ENCODE measurements at places on chromosomes 12 and 14. TPM values are rescaled to one million over a fixed set of nuclear protein-coding genes. Genes with fewer than 3 reads are reported as not detected.

DNA sequence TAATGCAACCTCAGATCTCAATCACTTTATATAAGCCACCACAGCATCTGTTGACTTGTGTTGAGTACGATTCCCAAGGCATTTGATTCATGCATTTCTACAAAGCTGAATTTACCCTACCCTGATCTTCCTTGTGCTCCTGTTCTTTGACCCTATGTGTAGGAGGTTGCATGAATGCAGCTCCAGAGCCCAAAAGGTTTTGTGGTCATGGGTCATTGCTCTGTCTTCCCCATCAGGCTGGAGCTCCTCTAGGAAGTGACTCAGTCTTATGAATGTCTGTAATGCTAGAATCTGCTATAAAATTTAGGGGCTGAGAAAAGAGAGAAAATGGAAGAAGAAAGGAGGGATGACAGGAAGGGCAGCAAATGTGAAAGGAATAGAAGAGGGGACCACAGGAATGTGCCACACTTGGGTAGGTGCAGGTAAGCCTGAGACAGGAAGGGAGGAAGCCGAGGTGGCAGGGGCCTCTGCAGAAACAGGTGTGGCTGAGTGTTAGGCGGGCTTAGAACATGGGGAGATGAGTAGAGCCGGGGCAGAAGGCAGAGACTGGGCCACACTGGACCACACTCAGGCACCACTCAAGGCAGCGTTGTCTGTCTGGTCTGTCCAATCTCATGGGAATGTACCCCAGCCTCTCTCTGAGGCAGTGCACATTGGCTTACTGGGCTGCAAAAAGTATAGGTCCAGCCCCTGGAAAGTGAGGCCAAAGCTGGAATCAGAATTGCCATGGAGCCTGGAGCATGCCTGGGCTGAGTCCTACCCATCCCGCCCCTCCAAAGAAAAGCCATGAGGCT is 334.1 kb downstream of the BCL11B start:
- no peak overlapping the region for H3K4me3 ChIP-seq
- H3K4me1 ChIP-seq: 0 out of 2 replicates have a peak, but pooled peaks cover 4% of the 10 kb centered on the region
- no peaks in the 10 kb centered on the region for H3K36me3 ChIP-seq
- no peak for DNase-seq

- H3K27ac ChIP-seq: no peak overlapping the region
- peaks cover 35% of the 10 kb centered on the region for H3K36me3 ChIP-seq
- H3K4me3 ChIP-seq: no peak overlapping the region
- H3K4me1 ChIP-seq: no peaks in the 10 kb centered on the region
- no peaks in the 10 kb centered on the region for H3K27me3 ChIP-seq
Measured at GRCh38 chr14:101034986-101035385, 131.5 kb upstream of the RTL1 start.

DNA sequence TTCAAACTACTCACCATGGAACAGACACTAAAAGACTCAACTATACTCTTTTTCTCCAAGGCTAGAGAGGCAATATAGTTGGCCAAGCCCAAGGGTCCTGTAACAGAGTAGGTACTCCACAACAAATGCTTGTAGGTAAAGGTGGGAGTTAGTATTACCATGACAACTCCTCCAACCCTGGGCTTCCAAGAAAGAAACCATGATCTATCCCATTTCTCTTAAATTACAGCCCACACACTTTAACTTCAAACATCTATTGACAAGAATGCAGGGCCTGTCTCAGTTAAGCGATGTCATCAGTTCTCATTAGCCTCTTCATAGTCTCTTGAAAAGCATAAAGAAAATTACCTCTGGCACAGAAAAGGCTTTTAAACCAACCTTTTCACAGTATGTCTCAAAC is 25.0 kb downstream of the ERH start:
- H3K4me3 ChIP-seq: no peak overlapping the region
- H3K27ac ChIP-seq: no peak overlapping the region
- H3K36me3 ChIP-seq: peaks cover 29% of the 10 kb centered on the region
- no peaks in the 10 kb centered on the region for H3K4me1 ChIP-seq
- DNase-seq: no peak
- no peaks in the 10 kb centered on the region for H3K27me3 ChIP-seq

GRCh38 chr14:99075771-99076375 is 196.1 kb downstream of the BCL11B start:
- no peak for DNase-seq
- no peaks in the 10 kb centered on the region for H3K36me3 ChIP-seq
- H3K27me3 ChIP-seq: no peaks in the 10 kb centered on the region

- H3K4me1 ChIP-seq: peaks cover 11% of the 10 kb centered on the region
- H3K36me3 ChIP-seq: no peaks in the 10 kb centered on the region
- H3K27me3 ChIP-seq: no peaks in the 10 kb centered on the region
- H3K4me3 ChIP-seq: no peak overlapping the region
- peak; percentile 42 for DNase-seq
- peak overlapping the region; percentile 63 for H3K27ac ChIP-seq
Measured at GRCh38 chr12:93229494-93230325, 148.0 kb upstream of the NUDT4 start.

DNA sequence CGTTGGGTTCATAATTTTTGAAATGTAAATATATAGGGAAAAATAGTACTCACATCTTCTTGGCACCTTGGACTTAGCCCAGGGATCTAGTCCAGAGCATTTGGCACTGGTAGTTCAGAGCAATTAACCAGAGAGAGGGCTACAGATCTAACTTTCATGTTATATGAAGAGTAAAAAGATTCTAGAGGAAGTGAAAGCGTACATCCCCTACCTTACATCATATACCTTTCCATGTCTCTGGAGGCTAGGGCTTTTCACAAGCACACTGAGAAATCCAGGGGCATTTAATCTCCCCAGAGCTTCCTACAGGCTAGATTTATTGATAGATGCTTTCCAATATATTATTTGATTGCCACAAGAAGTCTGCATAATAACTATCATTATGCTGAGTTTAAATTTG is 687.5 kb upstream of the FBXO33 start:
- no peak overlapping the region for H3K27ac ChIP-seq
- H3K4me3 ChIP-seq: no peak overlapping the region
- H3K4me1 ChIP-seq: no peaks in the 10 kb centered on the region
- DNase-seq: no peak

- H3K36me3 ChIP-seq: no peaks in the 10 kb centered on the region
- DNase-seq: no peak
- H3K4me3 ChIP-seq: no peak overlapping the region
- no peak overlapping the region for H3K27ac ChIP-seq
Measured at GRCh38 chr12:130687796-130688778, 28.0 kb downstream of the RIMBP2 start.

GRCh38 chr14:81261176-81261575 is 40.4 kb upstream of the GTF2A1 start:
- H3K4me3 ChIP-seq: no peak overlapping the region
- no peaks in the 10 kb centered on the region for H3K27me3 ChIP-seq
- H3K36me3 ChIP-seq: no peaks in the 10 kb centered on the region
- DNase-seq: no peak
- H3K27ac ChIP-seq: no peak overlapping the region

DNA sequence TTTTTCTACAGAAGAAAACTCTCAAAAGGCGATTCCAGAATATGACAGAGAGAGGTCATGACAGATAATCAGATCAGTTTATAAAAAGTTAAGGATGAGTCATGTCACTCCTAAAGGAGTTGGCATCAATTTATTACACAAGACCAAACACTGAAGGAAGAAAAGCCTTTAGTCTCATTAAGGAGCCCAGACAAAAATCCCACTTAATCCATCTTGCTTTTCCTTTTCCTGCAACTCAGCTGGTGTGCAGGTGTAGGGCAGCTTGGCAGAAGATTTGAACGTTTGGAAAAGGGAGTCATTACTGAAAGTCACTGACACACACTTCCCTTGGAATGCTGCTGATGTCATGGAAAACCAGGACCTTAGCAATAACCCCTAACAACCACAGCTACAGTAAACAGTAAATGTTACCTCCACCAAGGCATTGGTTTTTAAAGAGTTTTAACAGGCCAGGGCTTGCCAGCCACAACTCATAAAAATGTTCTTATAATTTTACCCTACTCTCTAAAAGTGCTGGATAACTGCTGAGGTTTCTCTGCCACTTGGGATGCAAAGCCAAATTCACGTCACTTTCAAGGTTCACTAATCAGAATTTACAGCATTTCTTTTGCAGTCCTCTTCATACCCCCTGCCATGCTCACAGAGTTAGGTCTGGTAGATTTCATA is 320.6 kb downstream of the RAD51B start:
- peaks cover 70% of the 10 kb centered on the region for H3K4me1 ChIP-seq
- H3K36me3 ChIP-seq: no peaks in the 10 kb centered on the region
- H3K27ac ChIP-seq: peak overlapping the region; percentile 96
- DNase-seq: peak; percentile 75

- no peaks in the 10 kb centered on the region for H3K27me3 ChIP-seq
- H3K27ac ChIP-seq: no peak overlapping the region
- H3K4me1 ChIP-seq: peaks cover 22% of the 10 kb centered on the region
- H3K4me3 ChIP-seq: no peak overlapping the region
Measured at GRCh38 chr14:68807987-68808386, 15.1 kb upstream of the ZFP36L1 start.

DNA sequence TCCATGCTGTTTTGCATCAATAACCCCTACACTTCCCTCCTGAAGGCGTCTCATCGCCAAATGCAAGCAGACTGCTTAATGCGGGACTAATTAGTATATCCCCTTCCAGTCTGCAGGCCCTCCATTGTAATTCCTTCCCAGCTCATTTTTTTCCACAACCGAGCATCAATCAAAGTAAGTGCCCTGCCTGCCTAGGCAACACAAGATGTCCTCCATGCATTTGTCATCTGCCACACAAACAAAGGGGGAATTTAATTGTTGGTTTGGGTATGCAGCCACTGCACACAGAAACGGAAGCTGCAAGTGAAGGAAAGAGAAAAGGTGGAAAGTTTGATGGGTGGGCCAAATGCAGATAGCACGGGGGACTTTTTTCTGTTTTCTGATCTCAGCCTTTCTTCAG is 168.0 kb downstream of the EGLN3 start:
- peaks cover 13% of the 10 kb centered on the region for H3K4me1 ChIP-seq
- DNase-seq: no peak
- H3K4me3 ChIP-seq: no peak overlapping the region
- no peaks in the 10 kb centered on the region for H3K27me3 ChIP-seq

- peak overlapping the region; percentile 93 for H3K27ac ChIP-seq
- peaks cover 19% of the 10 kb centered on the region for H3K4me1 ChIP-seq
Measured at GRCh38 chr12:10633541-10633940, 20.1 kb upstream of the MAGOHB start.

GRCh38 chr12:6201826-6202225 is 1.6 kb downstream of the CD9 start:
- no peaks in the 10 kb centered on the region for H3K27me3 ChIP-seq
- peaks cover 51% of the 10 kb centered on the region for H3K36me3 ChIP-seq

DNA sequence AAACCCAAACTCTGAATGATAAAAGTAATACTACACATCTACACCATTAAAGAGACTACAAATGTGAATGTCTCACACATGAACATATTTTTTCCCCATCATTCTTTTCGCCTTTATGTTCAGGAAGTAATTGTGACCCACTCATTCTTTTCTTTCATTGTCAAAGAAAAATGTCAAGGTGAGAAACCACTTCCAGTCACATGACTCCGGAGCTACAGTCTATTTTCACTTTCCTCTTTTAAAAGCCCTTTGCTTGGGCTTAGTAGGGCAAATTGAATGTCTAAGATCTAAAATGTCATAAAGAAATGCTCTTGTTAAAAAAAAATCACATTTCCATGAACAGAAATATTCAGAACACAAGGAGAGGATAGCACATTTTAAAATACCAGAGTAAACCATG is 461.3 kb downstream of the SOX5 start:
- H3K27ac ChIP-seq: no peak overlapping the region
- no peaks in the 10 kb centered on the region for H3K4me1 ChIP-seq
- no peak overlapping the region for H3K4me3 ChIP-seq
- DNase-seq: no peak

- no peak overlapping the region for H3K4me3 ChIP-seq
- no peaks in the 10 kb centered on the region for H3K27me3 ChIP-seq
- H3K36me3 ChIP-seq: peaks cover 89% of the 10 kb centered on the region
- H3K27ac ChIP-seq: no peak overlapping the region
Measured at GRCh38 chr14:64737391-64738280, 33.4 kb downstream of the PLEKHG3 start.

DNA sequence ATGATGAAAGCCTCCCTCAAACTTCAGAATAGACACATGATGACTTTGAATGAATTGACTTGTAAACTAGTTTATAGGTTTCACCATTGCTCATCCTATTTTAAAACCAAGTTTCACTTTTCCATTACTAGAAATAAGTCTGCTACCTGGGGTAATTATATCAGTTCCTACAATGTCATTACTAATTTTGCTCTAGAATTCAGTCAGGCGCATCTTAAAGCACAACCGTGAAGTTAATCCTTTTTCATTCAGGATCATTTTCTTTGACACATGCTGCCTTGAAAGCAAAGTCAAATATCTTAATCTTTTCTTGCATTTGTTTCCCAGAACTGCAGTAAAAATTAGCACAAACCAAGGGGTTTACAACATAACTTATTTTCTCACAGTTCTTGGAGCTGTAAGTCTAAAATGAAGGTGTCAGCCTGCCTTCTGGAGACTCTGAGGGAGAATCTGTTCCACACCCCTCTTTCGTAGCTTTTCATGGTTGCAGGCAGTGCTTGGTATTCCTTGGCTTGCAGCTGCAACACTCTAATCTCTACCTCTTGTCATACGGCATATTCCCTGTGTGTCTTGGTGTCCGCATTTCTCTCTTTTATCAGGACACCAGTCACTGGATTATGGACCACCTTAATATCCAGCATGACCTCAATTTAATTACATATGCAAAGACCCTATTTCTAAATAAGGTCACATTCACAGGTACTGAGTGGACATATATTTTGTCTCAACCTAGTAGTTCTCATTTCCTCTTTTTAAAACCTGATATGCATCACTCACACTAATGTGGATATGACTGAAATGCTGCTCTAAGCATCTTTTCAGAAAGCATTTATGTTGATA is 114.3 kb upstream of the PDZRN4 start:
- no peaks in the 10 kb centered on the region for H3K36me3 ChIP-seq
- no peak overlapping the region for H3K27ac ChIP-seq
- no peaks in the 10 kb centered on the region for H3K4me1 ChIP-seq
- DNase-seq: no peak
- no peak overlapping the region for H3K4me3 ChIP-seq
- H3K27me3 ChIP-seq: no peaks in the 10 kb centered on the region

DNA sequence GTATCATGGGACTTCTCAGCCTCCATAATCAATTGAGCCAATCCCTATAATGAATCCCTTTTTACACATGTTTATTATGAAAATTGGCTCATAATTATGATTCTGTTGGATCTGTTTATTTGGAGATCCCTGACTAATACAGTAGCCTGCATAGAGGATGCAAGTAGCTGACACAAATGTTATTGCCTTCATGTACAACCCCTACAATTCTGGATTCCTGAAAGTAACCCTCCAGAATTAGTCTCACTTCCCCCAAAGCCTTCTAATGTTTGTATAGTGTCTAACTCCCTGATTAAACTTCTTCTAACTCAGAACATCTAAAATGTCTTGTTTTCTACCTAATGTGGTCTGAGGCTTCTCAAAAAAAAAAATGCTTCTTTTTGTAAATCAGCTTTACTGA is 6.6 kb upstream of the SMIM10L1 start:
- peaks cover 64% of the 10 kb centered on the region for H3K36me3 ChIP-seq
- H3K27ac ChIP-seq: no peak overlapping the region
- no peaks in the 10 kb centered on the region for H3K4me1 ChIP-seq
- no peak overlapping the region for H3K4me3 ChIP-seq
- no peaks in the 10 kb centered on the region for H3K27me3 ChIP-seq

- no peak overlapping the region for H3K4me3 ChIP-seq
- peaks cover 11% of the 10 kb centered on the region for H3K27me3 ChIP-seq
- DNase-seq: no peak
- H3K27ac ChIP-seq: no peak overlapping the region
- H3K4me1 ChIP-seq: no peaks in the 10 kb centered on the region
Measured at GRCh38 chr12:66803930-66804329, 125.1 kb upstream of the GRIP1 start.

Gene COCH
- total RNA-seq: 0.34 TPM

Gene DEGS2
- not detected for total RNA-seq

Gene TMPRSS12
- total RNA-seq: not detected

Gene CCDC77
- 21.0 TPM for total RNA-seq

Gene SDSL
- total RNA-seq: 7.7 TPM

Gene PSMB11
- not detected for total RNA-seq

Measured in SJSA1 (cell line).